ENCODE measurements at places on chromosomes 2 and 18. TPM values are rescaled to one million over a fixed set of nuclear protein-coding genes. Genes with fewer than 3 reads are reported as not detected.

DNA sequence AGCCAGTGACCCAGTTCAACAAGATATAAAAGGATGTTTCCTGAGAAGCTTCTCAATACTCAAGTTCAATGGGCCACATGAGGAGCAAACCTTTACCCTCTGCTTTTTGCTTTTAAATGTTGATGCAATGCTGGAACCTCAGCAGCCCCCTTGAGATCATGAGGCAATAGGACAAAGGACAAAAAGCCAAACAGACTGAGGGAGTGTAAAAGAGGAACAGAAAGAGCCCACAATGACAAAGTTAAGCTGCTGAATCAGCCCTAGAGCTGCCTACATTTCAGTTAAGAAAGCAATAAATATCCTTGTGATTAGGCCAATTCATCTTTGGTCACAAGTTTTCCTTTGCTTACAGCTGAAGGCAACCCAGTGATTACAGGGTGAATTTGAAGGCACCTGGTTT, 76.9 kb downstream of the MRO start:
- H3K4me3 ChIP-seq: no peak overlapping the region
- no peaks in the 10 kb centered on the region for H3K4me1 ChIP-seq
- no peaks in the 10 kb centered on the region for H3K36me3 ChIP-seq

DNA sequence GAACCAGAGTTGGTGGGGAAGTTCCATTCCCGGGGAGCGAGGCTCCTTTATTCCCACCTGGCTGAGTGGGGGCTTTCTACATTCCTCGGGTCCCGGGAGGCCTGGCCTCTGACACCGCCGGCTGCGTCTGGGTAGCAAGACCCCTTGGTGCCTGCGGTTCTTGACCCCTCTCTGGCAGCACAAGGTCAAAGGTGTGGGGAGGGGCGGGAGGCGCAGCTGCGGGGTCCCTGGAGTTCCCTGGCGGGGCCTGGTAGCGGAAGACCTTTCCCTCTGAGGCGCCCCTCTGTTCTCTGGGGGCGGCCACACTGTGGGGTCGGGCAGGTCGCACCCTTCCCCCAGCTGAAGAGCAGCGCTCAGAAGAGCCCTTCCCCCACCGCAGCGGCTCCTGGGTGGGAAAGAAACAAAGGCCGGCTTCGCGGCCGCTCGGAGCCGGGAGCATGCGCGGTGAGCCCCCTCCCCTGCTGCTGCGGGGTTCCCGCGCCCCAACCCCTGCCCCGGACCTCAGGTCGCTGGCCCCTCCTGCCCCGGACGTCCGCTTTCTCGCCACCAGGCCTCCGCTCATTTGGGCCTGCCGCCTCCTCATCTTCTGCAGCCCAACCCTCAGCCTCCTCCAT, 146.3 kb downstream of the ANKRD44 start:
- H3K36me3 ChIP-seq: peaks cover 13% of the 10 kb centered on the region
- H3K4me3 ChIP-seq: no peak overlapping the region
- H3K4me1 ChIP-seq: peaks cover 84% of the 10 kb centered on the region
- H3K27me3 ChIP-seq: no peaks in the 10 kb centered on the region
- no peak for DNase-seq

DNA sequence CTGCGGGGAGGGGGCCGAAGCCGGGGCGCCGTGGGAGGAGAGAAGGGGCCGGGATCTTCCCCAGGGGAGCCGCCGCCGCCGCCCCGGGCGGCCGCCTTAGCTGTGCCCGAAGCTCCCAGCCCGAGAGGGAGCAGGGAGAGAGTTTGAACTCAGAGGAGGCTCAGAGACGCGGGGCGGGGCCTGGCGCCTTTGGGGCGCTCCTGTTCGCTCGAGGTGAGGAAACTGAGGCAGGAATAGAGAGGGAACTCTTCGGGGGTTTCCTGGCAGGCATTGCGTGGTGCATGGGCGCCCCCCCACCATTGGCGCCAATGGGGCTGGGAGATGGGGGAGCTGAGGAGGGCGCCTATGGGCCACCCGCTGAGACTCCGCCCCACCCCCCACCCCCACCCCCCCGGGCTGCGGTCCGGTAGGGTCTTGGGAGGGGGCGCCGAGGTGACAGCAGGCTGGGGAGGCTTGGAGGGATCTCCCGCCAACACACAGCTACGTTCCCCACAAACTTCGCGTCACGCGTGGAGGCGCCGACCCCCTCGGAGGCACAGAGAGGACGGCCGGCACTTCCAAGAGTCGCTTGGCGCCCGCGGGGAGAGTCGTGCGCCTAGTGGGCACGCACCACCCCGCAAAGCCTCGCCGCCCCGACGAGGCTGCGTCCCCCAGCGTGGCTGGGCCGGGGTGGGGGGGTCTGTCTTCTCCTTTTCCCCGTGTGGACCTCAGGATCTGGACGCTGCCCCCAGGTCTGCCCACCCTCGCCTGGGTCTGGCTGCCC, 680 bp downstream of the CTDSP1 start:
- peak; percentile 57 for DNase-seq
- H3K27ac ChIP-seq: peak overlapping the region; percentile 86
- peaks cover 6% of the 10 kb centered on the region for H3K27me3 ChIP-seq
- peaks cover 37% of the 10 kb centered on the region for H3K4me1 ChIP-seq
- H3K4me3 ChIP-seq: peak overlapping the region; percentile 85

GRCh38 chr18:13450289-13451212, 232.0 kb downstream of the LDLRAD4 start:
- no peaks in the 10 kb centered on the region for H3K27me3 ChIP-seq
- H3K4me3 ChIP-seq: no peak overlapping the region
- no peak overlapping the region for H3K27ac ChIP-seq
- H3K36me3 ChIP-seq: no peaks in the 10 kb centered on the region

- DNase-seq: no peak
- H3K4me3 ChIP-seq: no peak overlapping the region
- peaks cover 10% of the 10 kb centered on the region for H3K4me1 ChIP-seq
- H3K36me3 ChIP-seq: no peaks in the 10 kb centered on the region
- no peak overlapping the region for H3K27ac ChIP-seq
These were observed 77.4 kb upstream of the NPAS2 start for GRCh38 chr2:100742277-100743254.

DNA sequence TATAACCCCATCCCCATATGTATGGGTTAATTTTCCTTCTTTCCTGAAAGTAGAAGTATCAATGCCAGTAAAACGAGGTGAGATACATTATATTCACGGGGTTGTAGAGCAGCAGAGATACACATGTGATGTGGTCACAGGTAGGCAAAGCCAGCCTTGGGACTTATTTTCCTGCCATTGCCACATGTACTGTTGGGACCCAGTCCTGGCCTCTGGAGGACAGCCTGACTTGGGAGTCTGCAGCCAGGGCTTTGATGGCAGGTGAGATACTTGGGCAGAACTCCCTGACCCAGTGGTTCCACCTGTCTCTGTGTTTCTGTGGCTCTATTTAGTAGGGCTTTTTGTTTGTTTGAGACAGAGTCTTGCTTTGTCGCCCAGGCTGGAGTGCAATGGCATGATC, 18.1 kb downstream of the PLEKHB2 start:
- H3K27me3 ChIP-seq: no peaks in the 10 kb centered on the region
- no peak overlapping the region for H3K4me3 ChIP-seq
- peaks cover 50% of the 10 kb centered on the region for H3K36me3 ChIP-seq
- DNase-seq: no peak
- peaks cover 7% of the 10 kb centered on the region for H3K4me1 ChIP-seq
- H3K27ac ChIP-seq: no peak overlapping the region

DNA sequence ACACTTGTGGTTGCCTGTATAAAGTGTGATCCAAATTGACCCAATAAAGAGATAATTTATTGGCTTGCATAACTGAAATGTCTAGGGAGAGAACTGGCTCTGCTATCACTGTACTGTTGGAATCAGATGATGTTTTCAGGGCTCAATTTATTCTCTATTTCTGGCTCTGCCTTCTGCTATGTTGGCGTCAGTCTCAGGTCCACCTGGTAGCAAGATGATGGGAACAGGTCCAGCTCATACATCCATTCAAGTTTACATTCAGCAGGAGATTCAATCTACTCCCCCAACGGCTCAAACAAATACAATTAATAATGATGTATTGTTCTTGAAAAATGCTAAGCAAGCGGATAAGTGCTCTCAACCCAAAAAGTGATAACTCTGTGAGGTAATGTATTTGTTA, 297.7 kb upstream of the SYT4 start:
- H3K27ac ChIP-seq: no peak overlapping the region
- no peaks in the 10 kb centered on the region for H3K4me1 ChIP-seq
- no peak overlapping the region for H3K4me3 ChIP-seq
- H3K36me3 ChIP-seq: no peaks in the 10 kb centered on the region
- DNase-seq: no peak
- H3K27me3 ChIP-seq: no peaks in the 10 kb centered on the region

DNA sequence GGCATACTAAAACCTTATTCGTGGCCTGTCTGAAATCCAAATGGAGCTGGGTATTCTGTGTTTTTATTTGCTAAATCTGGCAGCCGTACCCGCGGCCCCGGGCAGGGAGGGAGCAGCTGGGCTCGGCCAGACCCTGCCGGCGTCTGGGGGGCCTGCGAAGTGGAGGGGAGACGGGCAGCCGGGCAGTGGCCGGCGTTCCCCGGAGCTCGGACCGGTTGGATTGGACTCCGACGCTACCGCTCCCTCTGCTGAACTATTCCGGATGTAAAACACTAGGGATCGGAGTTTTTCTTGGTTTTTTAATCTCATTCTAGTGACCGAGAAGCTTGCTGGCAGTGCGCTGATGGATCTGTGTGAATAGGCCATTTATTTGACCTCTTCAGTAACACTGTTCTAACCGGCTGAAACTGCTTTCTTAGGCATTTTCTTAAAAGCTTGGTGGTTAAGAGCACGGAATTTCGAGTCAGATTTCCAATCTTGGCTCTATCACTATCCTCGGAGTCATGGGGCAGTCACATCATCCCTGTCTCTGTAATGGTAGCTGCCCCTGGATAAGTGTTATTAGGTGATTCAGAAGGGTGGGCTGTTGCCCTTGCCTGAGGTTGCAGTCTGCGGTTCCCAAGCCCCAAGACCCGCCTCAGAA, 694 bp downstream of the UNC50 start:
- peak; percentile 20 for DNase-seq
- H3K27me3 ChIP-seq: no peaks in the 10 kb centered on the region
- H3K27ac ChIP-seq: peak overlapping the region; percentile 94
- peak overlapping the region; percentile 83 for H3K4me3 ChIP-seq
- peaks cover 29% of the 10 kb centered on the region for H3K36me3 ChIP-seq

DNA sequence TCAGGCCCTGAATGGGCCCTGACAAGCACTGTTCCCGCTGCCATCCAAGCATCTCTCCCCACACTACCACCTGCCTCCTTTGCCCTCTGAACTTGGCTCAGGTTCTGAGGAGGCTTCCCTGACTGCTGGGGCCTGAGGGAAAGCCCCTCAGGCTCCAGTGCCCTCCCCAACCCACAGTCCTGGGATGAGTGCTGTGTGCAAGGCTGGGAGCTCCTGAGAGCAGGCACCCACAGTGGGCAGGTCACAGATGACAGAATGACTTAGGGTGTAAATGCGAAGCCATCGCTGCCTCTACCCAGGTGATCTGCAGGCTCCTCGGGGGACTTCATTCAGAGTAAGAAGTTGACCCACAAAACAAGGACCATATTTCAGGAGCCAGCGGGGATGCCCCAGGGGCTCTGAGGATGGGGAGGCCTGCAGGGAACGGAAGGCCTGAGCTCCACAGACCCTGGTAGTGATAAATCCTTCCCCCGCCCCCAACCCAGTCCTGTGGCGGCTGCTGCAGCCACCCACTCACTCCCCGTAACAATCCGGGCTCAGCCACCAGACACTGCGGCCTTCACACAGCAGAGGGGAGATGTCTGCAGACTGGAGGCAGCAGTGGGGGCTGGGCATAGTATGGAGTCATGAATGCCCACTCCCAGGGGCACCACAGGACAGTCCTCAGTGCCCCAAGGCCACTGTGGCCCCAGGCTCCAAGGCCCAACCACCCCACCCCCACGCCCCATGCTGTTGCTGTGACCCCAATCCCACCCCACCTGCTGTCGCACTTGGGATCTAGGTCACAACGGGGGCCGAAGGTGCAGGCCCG, 8.9 kb downstream of the BIN1 start:
- H3K4me3 ChIP-seq: no peak overlapping the region
- H3K4me1 ChIP-seq: peaks cover 4% of the 10 kb centered on the region
- H3K36me3 ChIP-seq: no peaks in the 10 kb centered on the region
- DNase-seq: no peak

- no peak overlapping the region for H3K4me3 ChIP-seq
- H3K36me3 ChIP-seq: no peaks in the 10 kb centered on the region
These were observed 52.8 kb upstream of the PMAIP1 start for GRCh38 chr18:59846814-59847490.

DNA sequence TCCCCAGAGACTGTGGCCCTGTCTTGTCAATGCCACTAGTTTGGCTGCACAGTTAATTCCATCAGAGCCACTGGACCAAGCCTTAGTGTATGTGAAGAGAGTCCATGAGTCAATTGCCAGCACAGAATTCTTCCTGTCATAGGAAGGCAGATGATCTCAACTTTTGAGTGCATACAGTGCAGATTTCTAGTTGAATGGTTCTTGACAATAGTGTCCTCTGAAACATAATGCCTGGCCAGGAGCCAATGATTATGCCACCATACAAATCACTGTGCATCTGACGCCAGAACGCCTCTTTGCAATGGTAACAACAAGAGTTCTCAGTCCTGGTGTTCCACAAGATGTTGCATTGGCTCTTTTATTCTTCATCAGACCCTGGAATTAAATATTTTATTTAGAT, 7.1 kb downstream of the NEUROD1 start:
- H3K4me1 ChIP-seq: peaks cover 13% of the 10 kb centered on the region
- no peak overlapping the region for H3K4me3 ChIP-seq
- no peak for DNase-seq

DNA sequence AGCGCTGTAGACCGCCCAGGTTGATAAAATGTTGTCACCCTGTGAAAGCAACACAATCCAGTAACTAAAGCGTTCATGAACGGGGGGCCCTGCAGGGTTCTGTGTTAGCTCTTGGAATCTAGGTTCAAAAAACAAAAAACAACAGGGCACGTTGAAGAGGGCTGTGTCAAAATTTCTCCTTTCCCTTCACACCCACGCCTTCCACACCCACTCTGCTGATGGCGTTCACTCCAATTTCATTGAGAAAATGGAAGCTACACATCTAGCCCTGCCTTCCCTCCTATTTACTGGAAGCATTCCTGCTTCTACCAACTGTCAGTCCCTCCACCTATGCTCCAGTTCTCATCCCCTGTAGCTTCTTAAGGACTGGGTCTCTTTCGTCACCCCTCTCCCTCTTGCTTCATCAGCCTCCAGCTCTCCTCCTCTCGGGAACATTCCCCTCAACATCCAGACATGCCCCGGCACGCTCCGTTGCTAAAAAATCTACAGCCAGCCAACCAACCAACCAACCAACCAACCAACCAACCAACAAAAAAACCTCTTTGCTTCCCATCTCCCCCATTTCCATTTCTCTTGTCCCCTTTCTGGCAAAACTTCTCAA, 98.4 kb upstream of the SP3 start:
- H3K27me3 ChIP-seq: peaks cover 5% of the 10 kb centered on the region
- H3K4me1 ChIP-seq: no peaks in the 10 kb centered on the region
- H3K36me3 ChIP-seq: peaks cover 5% of the 10 kb centered on the region
- H3K4me3 ChIP-seq: no peak overlapping the region
- H3K27ac ChIP-seq: no peak overlapping the region

Gene ZNF396
- 1.1 TPM for total RNA-seq

Gene SLC5A7
- not detected for total RNA-seq

Gene GBX2
- not detected for total RNA-seq

Gene TMEM178A
- total RNA-seq: 0.21 TPM
